ENCODE measurements at places on chromosomes 5 and 9. TPM values are rescaled to one million over a fixed set of nuclear protein-coding genes. Genes with fewer than 3 reads are reported as not detected.

DNA sequence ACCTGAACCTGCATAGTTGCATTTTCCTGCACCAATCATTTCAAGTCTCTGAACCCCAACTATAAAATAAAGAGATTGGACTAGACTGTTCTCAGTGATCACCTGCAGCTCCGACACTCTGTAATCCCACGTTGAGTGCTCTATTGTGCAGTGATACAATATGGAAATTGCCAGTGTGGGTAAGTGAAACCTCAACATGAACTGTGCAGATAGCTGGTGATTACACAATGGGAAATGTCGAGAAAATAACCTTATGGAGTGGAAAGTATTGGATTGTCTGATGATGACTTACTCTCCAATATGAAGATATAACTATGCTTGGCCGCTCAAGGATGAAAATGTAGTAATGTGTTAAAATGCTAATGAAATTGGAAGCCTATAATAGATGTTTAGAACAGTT, 293.1 kb upstream of the BRINP1 start:
- DNase-seq: no peak

DNA sequence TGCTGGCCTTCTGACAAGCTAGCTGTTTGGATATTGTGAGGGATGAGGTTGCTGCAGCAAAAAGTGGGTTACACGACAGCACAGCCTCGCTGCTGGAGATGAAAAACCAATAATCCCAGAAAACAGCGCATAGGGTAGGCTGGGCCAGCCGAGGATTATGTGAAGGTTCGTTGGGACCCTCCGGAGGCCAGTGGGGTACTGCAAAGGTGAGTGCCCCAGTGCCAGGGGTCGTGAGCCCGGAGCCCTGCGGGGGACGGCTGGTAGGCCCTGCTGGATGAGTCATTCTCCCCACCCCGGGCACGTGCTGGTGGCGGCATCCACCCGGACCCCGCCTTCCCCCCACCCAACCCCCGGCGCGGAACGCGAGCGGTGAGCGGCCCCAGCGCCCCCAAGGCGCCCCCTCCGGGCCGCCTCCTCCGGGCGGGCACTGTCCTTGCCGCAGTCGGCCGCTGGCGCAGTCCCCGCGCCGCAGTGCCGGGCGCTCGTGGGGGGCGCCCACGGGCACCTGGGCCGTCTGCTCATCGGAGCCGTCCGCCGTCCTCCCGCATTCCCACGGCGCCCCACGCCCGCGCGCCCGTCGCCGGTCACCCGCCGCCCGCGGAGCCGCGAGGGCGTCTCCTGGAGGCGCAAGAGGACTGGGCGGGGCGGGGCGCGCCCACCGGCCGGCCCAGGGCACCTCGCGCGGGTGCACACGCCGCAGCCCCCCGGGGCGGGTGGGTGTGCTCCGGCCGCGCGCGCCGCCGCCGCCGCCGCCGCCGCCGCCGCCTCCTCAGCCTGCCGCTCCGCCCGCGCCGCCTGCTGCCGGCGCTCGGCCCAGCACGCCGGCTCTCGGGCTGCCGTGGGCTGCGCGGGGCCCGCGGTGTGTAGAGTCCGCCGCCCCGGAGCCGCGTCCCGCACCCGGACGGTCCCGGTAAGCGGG, at the start of gene PHF24:
TSS of gene PHF24 (plus strand) at position 794 of the 919 bp plus-strand sequence. CDS start 13,014 bp downstream, outside the sequence.
- peak; percentile 55 for DNase-seq

DNA sequence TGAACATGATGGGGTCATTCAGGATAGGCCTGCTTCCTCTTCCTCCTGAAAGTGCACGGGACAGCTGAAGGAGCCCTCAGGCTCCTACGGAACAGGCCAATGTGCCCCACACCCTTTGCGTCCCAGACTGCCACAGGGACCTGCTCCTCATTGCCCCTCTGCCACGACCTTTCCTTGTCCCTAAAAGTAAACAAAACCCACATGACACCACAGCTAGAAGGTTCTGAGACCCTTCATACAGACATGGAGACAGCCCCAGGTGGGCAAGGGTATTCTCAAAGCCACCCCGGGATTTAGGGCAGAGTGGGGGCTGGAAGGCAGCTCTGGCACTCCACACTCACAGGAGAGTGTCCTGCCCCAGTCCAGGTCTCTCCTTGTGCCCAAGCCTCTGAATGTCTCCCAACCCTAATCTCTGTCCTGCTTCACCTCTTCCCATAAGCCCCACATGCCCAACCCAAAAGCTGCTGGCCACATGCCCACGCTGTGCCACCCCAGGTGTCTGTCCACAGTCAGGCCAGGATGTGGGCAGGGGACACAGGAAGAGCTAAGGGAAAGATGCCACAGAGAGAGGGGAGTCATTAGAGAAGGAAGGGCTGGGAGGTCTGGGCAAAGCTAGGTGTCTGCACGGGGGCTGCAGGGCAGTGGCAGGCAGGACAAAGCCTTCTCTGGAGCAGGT, 800 bp downstream of the AMBP start:
- no peak for DNase-seq

DNA sequence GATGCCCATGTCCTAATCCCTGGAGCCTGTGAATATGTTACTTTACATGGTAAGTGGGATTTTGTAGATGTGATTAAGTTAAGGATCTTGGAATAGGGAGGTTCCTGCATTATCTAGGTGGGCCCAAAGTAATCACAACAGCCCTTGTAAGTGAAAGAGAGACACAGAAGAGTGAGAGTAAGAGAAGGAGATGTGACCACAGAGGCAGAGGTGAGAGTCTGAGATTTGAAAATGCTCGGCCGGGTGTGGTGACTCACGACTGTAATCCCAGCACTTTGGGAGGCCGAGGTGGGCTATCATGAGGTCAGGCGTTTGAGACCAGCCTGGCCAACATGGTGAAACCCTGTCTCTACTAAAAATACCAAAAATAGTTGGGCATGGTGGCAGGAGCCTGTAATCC, 2.6 kb upstream of the HINT1 start:
- no peak for DNase-seq

GRCh38 chr5:37846786-37847310, 7.0 kb upstream of the GDNF start:
- no peak for DNase-seq

GRCh38 chr5:121949885-121950284, 11.9 kb upstream of the SRFBP1 start:
- no peak for DNase-seq

The INSL6 gene
- not detected for total RNA-seq

The OR1J1 gene
- not detected for total RNA-seq
